Tibial nerve (tissue), 4 donors: ENCODE measurements at places on chromosomes 7 and 10. TPM values are rescaled to one million over a fixed set of nuclear protein-coding genes. Genes with fewer than 3 reads are reported as not detected.

DNA sequence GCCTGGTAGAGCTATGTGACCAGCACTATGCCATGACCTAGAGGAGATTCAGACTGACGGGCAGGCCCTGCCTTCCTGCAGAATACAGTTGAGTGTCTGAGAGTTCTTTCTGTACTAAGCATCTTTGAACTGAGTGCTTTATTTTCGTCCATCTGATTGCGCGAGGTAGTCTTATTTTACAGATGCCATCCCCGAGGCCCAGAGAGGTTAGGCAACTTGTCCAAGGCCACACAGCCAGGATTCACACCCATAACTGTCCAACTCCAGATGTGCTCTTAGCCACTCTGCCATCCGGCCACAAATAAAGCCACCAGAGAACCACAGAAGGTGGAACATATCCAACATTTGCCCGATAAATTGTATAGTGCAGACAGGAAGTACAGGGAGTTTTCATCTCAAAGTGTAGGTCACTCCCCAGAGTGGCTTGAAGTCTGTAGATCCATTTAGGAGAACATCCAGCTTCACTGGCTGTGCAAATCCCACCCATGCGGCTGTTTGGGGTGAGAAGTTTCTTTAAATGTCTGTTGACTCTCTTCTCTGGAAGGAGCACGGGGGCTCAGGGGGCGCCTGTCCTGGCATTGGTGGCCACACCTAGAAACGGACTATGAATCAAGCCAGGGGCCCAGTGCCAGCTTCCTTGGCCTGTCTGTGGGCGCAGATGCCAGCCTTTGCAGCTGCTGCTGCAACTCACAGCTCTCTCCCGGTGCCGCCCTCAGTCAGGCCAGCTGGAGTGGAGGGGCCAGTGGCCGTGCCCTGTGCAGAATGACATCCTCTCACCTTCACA is 11.1 kb downstream of the CHST3 start:
- no peak for DNase-seq

- DNase-seq = no peak
Measured at GRCh38 chr10:44419790-44420549, 35.1 kb upstream of the CXCL12 start.

GRCh38 chr10:116111483-116112095 is 161.4 kb downstream of the GFRA1 start:
- DNase-seq = no peak

GRCh38 chr7:155486783-155487508 is 29.0 kb downstream of the EN2 start:
- DNase-seq = no peak

DNA sequence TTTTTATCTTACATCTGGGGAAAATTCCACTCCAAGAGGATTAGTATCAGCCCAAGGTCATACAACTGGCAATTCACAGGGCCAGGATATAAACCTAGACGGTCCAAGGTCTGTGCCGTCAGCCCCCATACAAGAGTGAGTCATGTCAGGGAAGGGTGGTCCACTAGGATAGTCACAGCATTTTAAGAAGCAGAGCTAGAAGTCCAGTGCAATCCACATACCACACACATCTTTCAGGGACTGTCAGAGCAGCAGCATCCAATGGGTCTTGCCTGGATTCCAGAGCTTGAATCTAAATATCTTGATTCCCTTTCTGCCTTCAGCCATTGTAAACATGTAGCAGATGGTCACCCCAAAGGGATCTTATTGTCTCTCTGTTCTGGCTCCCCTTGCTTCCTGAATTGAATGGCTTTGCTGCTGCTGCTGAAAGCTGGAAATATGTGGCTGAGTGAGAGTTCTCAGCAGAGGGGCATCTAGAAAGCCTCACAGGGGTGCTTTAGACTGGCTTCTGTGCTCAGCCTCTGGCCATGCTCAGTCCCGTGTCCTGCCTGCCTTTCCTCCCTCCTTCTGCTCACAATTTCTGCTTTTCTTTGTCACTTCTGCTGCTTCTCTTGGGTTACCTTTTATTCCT is 9.9 kb upstream of the OR6V1 start:
- DNase-seq = no peak

Gene C10orf143
- 8.6 TPM for total RNA-seq

- peak; percentile 26 for DNase-seq
Measured at GRCh38 chr10:78688901-78689583, 379.7 kb upstream of the ZMIZ1 start.

Gene ZCCHC24
- total RNA-seq = 122 TPM

Gene GIMAP1
- total RNA-seq = 9.3 TPM

GRCh38 chr10:12455766-12456165 is 106.4 kb downstream of the CAMK1D start:
- DNase-seq = no peak

- no peak for DNase-seq
Measured at GRCh38 chr7:7641129-7641663, 644 bp downstream of the UMAD1 start.

Gene GIMAP7
- total RNA-seq = 23.4 TPM

- DNase-seq = no peak
Measured at GRCh38 chr7:29977886-29978651, 11.5 kb downstream of the SCRN1 start.

GRCh38 chr7:30390736-30391636 is 87.6 kb downstream of the NOD1 start:
- no peak for DNase-seq

Gene SPDYE16
- not detected for total RNA-seq

- no peak for DNase-seq
Measured at GRCh38 chr10:5449823-5450222, 37.5 kb downstream of the NET1 start.

Gene UNC5B
- total RNA-seq = 5.5 TPM

DNA sequence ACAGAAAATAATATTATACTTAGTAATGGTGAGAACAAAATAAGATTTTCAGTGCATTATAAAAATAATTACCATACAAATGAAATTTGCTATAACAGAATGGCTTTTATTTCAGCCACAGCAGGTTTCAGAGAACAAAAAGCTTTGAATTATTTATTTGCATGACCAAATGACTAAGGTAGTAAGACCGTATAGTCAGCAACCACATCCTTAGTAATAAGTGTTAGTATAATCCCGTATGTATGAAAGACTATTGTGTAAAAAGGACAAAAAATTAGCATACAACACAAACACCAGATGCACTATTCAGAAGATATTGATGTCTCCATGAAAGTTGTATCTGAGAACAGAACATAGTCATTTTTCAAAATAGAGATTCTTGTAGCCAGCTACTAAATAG is 12.2 kb downstream of the PDZD8 start:
- no peak for DNase-seq

Gene C10orf105
- total RNA-seq = 0.42 TPM

GRCh38 chr7:157875230-157876179 is 538.7 kb downstream of the DNAJB6 start:
- no peak for DNase-seq

Gene STRIP2
- 0.39 TPM for total RNA-seq

DNA sequence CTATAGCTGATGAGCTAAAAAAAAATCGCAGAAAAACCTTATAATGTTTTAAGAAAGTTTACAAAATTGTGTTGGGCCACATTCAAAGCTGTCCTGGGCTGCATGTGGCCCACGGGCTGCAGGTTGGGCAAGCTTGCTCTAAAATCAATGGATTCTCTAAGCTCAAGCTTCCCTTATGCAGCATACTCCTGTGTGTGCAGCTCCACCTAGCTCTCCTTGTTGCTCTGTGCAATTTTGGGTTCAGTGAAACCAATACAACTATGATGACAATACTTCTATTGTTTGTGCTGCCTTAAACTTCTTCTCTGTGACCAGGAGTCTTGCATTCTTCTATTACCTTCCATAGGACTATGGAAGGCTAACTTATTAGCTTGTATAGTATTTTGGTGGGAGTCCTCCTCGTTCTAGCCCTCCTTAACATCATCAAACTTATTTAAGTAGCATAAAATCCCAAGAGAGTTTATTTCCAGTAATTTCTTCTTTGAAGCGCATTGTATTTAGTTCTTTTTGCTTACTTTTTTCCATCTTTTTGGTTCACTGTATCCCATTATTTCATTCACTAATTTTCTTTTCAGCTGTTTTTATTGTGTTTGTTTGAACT is 170.9 kb upstream of the SMIM30 start:
- DNase-seq = no peak

GRCh38 chr7:149787428-149788299 is 14.3 kb upstream of the ZNF467 start:
- no peak for DNase-seq

Gene OR13A1
- total RNA-seq = not detected

DNA sequence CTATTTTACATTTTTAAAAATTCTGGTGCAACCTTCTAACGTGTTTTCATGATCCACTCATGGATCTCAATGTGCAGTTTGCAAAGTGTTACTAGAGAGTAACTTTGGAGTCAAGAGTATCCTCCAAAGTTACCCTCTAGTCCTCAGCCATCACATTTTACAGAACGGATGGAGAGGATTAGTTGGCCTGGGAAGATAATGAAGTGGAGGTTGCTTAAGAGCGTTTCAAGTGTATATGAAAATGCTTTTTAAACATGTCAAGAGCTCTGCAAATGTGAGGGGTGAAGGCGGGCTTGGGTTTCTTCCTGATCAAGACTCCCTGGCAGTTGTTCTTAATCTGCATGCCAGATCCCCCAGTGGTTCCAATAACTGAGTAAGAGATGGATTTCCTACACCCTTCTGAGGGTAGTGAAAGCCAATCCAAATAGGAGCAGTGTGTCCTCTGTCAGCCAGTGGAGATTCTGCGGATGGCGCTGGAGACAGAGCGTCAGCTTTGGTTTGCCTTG is 299.4 kb upstream of the NPVF start:
- no peak for DNase-seq

DNA sequence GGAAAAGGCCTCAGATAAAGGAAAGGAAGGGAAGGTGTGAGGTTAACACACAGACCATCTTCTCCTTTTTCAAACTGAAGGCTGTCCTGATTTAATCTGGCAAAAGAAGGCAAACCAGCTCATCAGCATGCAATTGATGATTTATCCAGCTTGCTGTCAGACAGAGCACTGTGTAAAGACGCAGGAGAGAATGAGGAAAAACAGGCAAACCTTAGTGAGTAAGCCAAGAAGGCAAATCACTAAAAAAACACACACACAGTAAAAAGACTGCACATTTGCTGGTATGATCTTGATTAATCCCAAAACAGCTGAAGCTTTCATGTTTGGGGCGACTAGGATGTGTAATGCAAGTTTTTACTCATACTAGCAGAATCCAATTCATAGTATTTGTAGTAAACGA is 65.8 kb upstream of the SKAP2 start:
- DNase-seq = no peak

Gene NME8
- not detected for total RNA-seq

DNA sequence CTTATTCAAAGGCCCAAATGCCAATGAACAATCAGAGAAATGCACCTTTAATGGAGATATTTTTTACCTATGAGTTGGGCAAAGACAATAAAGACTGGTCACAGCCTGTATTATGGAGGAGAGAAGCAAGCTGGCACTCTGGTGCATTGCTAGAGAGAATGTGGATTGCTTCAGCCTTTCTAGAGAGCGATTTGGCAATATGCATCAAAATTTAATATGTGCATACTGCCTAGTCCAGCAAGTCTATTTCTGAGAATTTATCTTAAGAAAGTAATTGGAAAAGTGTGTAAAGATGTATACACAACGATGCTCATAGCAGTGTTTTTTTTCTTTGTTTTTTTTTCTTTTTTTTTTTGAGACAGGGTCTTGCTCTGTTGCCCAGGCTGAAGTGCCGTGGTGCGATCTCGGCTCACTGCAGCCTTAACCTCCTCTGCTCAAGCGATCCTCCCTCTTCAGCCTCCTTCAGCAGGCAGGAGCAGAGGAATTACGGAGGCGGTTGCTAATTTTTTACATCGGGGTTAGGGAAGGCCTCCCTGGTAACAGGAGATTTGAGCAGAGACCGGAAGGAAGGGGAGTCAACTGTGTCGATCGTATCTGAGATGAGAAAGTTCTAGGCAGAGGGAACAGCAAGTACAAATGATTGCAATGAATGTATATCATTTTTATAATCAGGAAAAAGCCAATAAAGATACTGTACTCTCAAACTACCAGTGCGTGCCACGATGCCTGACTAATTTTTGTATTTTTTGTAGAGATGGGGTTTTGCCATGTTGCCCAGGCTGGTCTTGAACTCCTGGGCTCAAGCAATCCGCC is 16.4 kb downstream of the KIAA1549 start:
- DNase-seq = no peak

Gene TEX36
- total RNA-seq = not detected

GRCh38 chr10:121722665-121723064 is 124.4 kb upstream of the FGFR2 start:
- no peak for DNase-seq

DNA sequence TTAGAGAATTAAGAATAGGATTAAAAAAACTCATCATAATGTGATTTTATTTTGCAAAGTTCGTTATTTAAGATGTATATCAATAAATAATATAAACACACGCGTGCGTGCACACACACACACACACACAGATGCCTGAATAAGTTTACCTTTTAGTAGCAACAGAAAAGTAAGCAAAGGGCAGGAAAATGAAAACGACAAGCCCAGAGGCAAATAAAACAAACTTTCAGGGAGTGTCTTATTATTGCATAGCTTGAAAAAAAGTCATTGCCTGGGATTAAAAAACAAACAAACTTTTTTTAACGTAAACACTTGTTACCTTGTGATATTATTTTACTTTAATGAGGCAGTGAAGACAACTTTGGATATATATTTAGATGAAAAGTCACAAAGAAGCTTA is 226.4 kb downstream of the BAMBI start:
- DNase-seq = no peak

DNA sequence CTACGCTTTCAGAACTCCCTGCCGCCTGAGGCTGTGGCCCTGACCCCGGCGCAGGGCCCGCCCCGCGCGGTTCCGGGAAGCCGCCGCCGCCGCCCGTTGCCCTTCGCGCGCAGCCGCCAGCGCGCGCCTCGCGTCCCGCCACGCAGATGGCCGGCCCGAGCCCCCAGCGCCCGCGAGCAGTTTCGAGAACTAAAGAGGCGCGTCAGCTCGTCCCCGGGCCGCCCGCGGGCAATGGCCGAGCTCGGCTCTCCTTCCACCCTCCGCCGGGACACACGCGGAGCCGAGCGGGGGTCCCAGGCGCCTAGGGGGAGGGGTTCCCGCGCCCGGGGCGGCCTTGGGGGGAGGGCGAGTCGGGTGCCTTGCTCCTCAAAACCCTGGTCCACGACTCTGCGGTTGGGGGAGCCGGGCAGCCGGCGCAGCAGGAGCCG is 1.8 kb downstream of the HNRNPF start:
- no peak for DNase-seq

DNA sequence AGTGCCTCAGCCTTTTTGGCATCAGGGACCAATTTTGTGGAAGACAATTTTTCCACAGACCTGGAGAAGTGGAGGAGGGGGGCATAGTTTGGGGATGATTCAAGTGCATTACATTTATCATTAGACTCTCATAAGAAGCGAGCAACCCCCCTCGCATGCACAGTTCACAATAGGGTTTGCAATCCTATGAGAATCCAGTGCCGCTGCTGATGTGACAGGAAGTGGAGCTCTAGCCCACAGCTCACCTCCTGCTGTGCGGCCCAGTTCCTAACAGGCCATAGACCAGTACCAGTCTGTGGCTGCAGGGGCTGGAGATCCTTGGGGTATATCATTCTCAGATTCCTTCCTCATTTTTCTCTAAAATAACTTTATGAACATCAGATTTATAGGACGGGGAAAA is 50.8 kb downstream of the ATAD1 start:
- no peak for DNase-seq

Gene THSD7A
- 11.4 TPM for total RNA-seq

Gene VAX1
- total RNA-seq = not detected

GRCh38 chr10:4186849-4187540 is 402.0 kb upstream of the KLF6 start:
- no peak for DNase-seq

Gene NPSR1
- not detected for total RNA-seq
